ENCODE measurements at places on chromosomes 1 and 21.

DNA sequence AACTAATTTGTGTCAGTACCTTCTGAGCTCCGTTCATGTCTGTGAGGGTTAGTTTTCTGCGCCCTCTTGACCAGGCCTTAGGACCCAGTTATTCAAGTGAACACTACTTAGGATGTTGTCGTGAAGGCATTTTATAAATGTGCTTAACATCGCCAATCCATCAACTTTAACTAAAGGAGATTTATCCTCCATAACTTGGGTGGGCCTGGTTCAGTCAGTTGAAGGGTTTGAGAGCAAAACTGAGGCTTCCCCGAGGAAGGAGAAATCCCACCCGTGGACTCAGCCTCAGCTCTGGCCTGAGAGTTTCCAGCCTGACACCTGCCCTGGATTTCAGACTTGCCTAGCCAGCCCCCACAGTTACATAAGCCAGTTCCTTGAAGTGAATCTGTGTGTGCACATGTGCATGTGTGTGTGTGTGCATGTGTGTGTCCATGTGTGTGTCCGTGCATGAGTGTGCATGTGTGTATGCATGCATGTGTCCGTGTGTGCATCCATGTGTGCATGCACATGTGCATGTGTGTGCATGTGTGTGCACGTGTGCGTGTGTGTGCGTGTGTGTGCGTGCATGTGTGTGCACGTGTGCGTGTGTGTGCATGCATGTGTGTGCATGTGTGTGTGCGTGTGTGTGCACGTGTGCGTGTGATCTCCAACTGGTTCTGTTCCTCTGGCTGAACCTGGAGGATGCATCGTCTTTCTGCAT, 62.1 kb upstream of the PDE9A start:
- DNase-seq, result no peak

- no peak for DNase-seq
These were observed 16.9 kb downstream of the GPR157 start for GRCh38 chr1:9111957-9112356.

DNA sequence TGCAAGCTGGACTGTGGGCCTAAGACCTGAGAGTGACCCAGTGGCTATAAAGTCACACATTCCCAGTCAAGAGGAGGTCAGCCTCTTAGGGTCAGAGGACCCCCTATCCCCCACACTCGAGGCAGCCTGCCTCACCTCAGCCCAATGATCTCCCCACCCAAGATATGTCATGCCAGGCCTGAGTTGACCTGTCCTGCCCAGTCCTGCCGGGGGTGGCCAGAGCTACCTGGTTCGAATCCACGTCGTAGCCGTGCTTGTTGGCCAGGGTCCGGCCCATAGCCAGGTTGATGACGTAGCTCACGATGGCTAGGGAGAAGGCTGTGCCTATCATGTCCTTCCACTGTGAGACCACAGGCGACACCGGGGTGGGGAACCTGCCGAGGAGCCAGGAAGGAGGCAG, 15.6 kb downstream of the SLC26A9 start:
- no peak for DNase-seq

DNA sequence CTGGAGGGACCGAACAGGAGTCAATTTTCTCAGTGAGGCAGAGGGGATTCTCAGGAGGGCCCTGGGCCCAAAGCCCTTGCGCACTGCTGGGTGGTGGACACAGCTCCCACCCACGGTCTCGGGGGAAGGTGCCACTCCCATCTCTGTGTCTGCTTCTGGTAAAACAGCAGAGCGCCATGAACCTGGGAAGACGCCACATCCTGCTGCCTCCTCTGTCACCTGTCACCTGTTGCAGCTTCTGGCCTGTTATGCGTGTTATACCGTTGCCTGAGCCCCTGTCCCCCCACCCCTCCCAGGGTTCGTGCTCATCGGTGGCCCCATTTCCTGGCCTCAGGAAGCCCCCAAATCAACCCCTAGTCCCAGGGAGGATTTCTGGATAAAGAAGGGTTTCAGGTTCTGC, 125.8 kb upstream of the AJAP1 start:
- no peak for DNase-seq

- no peak for DNase-seq
These were observed 806.4 kb downstream of the USP25 start for GRCh38 chr21:16536140-16536539.

GRCh38 chr21:17469727-17470126, 43.1 kb upstream of the CXADR start:
- DNase-seq, result no peak

GRCh38 chr1:51963592-51964308, 26.8 kb downstream of the RAB3B start:
- no peak for DNase-seq

Data from inflammatory macrophage (primary cell).